ENCODE measurements at places on chromosomes 16 and 17. TPM values are rescaled to one million over a fixed set of nuclear protein-coding genes. Genes with fewer than 3 reads are reported as not detected.

DNA sequence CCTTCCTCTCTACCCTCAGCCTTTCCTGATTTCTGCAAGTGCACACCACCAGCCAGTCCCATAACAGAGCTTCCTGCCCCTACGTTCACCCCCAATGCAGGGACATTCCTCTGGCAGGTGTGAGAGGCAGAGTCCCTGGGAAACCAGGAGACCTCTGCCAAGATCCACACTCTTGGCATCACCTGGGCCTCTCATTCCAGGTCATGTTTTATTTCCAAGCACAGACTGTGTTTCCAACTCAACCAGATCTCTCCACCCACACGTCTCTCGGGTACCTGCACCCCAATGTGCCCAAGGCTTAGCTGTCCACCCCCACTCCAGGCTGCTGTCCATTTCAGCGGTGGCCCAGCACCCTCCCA, 21.0 kb upstream of the PHB1 start:
- no peak for DNase-seq

- no peak for DNase-seq
Observed at GRCh38 chr17:66562119-66562518, 259.7 kb downstream of the PRKCA start.

CCL17 gene
- not detected for total RNA-seq

DNA sequence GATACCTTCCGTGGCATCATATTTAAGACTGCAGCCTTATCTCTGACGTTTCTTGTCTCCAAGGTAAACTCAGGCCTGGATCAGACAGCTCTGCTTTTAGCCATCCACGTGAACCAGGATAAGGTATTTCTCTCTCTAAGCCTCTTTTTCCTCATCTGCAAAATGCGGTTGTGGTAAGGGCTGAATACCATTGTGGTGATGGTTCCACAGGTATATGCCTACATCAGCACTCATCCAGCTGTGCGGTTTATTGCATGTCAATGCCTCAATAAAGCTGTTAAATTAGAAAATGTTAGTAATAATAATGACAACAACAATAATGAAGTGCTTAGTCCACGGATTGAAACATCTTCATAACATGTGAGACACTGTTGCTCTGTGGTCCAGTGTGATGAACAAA, 104.4 kb downstream of the GRIN2A start:
- DNase-seq, result no peak

DNA sequence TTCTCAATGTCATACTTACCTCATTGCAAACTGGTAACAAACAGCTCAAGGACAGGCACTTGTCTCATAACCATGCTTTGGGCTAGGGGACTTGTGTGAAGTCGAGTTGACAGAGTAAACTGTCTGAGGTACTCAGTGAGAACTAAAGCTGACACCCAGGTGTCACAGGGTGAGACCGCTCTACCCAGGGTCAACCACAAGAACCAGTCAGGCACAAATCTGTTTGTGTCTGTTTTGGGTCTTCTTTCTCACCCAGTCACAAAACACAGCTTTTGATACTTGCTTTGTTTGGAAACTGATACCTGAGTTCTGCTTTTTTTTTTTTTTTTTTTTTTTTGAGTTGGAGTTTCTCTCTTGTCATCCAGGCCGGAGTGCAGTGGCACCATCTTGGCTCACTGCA, 161.1 kb downstream of the STX8 start:
- no peak for DNase-seq

- peak; percentile 53 for DNase-seq
Observed at GRCh38 chr16:55711959-55712876, 56.4 kb downstream of the SLC6A2 start.

- DNase-seq, result no peak
Observed at GRCh38 chr17:29747660-29748059, 124.9 kb upstream of the CORO6 start.

SYNGR3 gene
- total RNA-seq, result 0.17 TPM

- DNase-seq, result no peak
Observed at GRCh38 chr16:46787909-46788308, 39.8 kb upstream of the MYLK3 start.

SMTNL2 gene
- total RNA-seq, result not detected

GRCh38 chr16:49650603-49651002, 205.3 kb downstream of the ZNF423 start:
- no peak for DNase-seq

EVPLL gene
- total RNA-seq, result 1.0 TPM

DNA sequence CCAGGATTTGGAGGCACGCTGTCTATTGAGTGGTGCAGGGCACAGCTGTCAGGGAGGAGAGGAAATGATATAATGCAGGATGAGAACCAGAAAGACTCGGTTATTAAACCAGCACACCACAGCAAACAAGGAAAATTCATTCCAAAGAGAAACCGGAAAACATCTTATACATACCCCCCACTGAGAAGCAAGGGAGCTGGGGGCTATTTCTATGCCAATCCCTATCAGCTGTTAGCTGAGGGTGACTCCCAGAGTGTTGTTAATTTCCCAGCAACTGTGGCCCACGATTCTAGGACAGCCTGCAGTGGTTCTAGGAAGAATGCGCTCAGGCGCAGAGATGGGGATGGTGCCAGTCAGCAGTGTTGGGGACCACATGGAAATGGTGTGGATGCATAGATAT, 467.3 kb downstream of the PMP22 start:
- DNase-seq, result no peak

RANBP10 gene
- 9.8 TPM for total RNA-seq

DNA sequence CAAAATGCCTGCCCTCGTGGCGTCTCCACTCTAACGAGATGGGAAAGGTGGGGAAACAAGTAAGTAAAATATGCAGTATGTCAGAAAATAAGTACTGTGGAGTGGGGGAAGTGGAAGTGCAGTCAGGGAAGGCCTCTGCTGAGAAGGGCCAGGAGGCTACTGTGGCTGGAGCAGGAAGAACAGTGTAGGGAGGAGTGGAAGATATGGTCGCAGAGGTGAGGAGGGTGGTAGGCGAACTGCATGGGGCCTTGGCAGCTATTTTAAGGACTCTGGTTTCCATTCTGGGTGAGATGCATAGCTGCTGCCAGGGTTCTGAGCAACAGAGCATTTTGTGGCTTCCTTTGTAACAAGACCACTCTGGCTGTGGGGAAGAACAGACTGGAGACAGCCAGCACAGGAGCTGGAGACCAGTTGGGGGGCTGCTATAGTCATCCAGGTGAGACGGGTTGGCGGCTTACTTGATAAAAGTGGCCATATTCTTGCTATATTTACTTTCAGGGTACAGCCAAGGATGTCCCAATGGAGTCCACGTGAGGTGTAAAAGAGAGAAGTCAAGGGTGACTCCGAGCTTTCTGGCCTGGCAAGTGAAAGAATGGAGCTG, 42.6 kb downstream of the CYTH1 start:
- DNase-seq, result no peak

PFN1 gene
- 672 TPM for total RNA-seq

DNA sequence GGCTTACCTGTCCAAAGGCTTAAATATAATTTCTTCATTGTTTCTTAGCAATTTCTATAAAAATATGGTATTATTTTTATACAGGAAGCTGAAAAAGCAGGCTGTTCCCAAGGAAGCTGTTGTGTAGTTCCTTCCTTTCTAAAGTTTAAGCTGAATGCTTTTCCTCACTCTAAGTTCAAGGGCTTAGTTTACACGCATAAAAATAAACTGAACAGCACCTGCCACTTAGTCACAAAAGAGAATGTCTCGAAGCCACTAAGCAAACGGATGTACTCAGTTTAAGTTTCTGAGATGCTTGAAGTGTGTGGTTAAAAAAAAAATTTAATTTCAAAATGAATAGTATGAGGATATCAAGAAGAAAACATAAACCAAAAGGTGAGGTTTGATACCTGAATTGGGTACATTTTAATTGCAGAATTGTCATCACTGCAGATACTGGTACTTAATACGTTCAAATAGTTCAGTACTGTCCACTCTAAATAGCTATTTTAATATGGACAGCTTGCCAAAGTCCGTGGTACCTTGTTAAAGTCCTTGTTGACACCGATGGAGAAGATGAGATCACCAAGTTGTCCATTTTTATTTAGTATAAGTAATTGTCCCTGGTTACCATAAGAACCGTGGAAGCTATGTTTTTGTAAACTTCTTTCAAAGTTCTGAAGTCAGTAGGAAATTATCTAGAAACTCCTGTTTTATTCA, 38.1 kb downstream of the MRTFB start:
- no peak for DNase-seq

GRCh38 chr16:86946396-86946795, 368.0 kb downstream of the FOXL1 start:
- DNase-seq, result no peak

- peak; percentile 14 for DNase-seq
Observed at GRCh38 chr16:49467540-49468372, 94.2 kb downstream of the C16orf78 start.

DNA sequence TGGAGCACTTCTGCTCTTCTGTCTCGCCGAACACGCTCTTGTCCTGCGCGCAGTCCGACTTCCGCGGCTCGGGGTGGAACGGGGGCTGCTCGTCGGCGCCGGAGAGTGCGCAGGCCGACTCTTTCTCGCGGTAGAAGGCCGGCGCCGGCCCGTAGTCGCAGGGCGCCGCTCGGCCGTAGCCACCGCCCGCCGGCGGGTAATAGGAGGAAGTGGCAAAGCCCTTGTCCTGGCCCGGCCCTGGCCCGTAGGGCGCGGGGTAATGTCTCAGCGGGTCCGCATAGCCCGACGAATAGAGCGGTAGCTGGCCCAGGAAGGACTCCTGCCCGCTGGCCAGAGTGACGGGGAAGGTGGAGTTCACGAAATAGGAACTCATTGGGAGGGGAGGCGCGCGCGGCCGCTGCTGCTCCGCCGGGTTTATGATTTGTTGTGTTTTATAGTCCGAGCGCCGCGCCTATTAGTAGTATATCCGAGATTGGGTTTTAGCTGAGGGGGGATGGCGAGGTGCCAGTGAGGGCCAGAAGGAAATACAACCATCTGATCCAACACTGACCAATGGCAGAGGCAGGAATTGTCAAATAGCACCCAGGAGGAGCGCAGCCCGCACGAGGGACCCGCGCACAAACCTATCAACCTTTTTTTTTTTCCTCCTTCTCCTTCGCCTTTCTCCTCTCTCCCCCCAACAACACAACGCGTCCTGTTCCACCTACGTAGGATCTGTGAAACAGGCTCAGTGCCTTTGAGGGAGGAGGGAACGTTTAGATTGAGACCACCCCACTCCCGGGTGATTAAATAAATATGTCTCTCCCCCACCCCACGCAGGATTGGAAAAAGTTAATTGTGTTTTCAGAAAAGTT, 4.4 kb upstream of the HOXB5 start:
- DNase-seq, result no peak

DNA sequence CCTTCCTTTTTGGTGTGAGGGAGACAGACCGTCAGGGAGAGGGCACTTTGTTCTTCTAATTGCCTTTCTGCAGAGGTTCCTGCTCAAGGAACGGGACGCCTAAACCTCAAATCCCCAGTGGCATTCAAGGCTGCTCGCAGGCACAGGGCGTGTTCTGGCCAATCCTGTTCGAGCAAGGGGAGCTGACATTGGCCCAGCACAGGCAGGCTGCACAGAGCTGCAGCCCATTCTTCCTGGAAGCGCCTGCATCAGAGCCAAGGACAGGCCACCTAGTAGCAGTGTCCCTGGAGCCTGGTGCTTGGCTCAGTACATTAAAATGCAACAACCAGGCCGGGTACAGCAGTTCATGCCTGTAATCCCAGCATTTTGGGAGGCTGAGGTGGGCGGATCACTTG, 72.2 kb upstream of the CREBBP start:
- DNase-seq, result no peak

DNA sequence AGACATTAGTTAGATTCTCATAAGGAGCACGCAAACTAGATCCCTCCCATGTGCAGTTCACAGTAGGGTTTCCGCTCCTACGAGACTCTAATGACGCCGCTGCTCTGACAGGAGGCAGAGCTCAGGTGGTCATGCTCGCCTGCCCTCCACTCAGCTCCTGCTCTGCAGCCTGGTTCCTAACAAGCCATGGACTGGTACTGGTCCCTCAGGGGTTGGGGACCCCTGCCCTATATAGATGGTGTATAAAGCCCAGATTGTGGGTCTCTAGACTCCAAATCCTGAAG, 52.1 kb upstream of the LYRM9 start:
- no peak for DNase-seq

DNA sequence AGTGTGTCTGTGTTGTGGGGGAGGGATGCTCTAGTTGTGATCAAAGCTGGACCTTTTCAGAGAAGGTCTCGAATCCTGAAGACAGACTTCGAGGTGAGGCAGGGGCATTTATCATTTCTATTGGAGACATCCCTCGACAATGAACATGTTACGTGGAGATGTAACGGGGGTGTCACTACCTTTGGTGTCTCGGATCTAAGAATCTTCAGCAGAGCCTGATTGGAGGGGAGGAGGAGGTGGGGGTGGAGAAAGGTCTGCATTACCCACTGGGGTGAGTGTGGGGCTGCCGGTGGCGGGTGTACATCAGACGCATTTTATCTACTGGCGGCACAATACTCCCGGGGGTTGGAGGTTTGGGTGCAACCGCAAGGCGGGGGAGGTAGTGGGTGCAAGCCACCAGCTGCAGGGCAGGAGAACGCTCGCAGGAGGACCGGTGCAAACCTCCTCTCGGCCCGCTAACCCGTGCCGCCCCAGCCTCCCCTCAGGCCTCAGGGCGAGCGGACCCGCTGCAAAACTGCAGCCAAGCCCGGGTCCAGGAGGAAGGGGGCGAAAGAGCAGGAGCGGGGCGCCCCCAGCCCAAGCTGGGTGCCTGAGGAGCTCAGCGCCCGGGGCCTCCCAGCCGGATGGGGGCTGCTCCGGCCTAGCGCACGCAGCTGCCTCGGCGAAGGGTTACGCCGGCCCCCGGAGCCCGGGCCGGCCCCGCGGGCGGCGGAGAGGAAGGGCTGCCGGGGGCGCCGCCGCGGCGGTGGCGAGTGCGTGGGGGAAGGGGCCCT, 735 bp downstream of the ZNF652 start:
- peak; percentile 57 for DNase-seq

Measured in liver (tissue), 10 donors.